ENCODE measurements at places on chromosomes 5 and 9. TPM values are rescaled to one million over a fixed set of nuclear protein-coding genes. Genes with fewer than 3 reads are reported as not detected.

SIGMAR1 gene
- 57.1 TPM for total RNA-seq

- no peak overlapping the region for H3K4me3 ChIP-seq
- H3K27me3 ChIP-seq = no peaks in the 10 kb centered on the region
- DNase-seq = no peak
These were observed 264.0 kb upstream of the MEF2C start for GRCh38 chr5:89147031-89147430.

- no peaks in the 10 kb centered on the region for H3K27me3 ChIP-seq
- no peaks in the 10 kb centered on the region for H3K36me3 ChIP-seq
- no peak for DNase-seq
- H3K4me1 ChIP-seq = no peaks in the 10 kb centered on the region
- no peak overlapping the region for H3K4me3 ChIP-seq
These were observed 336.7 kb downstream of the FAM170A start for GRCh38 chr5:119966028-119966427.

DNA sequence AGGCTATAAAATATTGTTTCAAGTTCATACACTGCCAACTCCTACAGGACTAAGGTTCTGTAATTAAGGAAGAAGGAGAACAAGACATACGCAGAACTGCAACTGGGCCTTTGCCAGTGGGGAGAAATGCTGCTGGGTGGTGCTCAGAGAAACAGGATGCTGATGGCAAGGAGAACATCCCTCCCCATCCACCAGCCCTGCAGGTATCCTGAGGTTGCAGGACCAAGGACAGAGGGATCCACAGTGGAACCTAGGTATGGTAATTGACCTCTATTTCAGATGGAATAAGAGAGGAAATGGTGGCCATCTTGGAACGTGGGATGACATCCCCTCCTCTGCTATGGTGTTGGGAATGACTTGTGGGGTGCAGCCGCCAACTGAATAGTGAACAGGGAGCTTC is 206.3 kb upstream of the S1PR3 start:
- no peak overlapping the region for H3K4me3 ChIP-seq
- H3K36me3 ChIP-seq = no peaks in the 10 kb centered on the region
- H3K4me1 ChIP-seq = no peaks in the 10 kb centered on the region
- H3K27me3 ChIP-seq = no peaks in the 10 kb centered on the region

- no peak overlapping the region for H3K4me3 ChIP-seq
- no peak overlapping the region for H3K27ac ChIP-seq
- no peaks in the 10 kb centered on the region for H3K36me3 ChIP-seq
- no peak for DNase-seq
- no peaks in the 10 kb centered on the region for H3K27me3 ChIP-seq
These were observed 51.0 kb upstream of the PIP5K1B start for GRCh38 chr9:68654075-68654474.

- no peak for DNase-seq
- no peaks in the 10 kb centered on the region for H3K36me3 ChIP-seq
- H3K4me3 ChIP-seq = no peak overlapping the region
- no peaks in the 10 kb centered on the region for H3K27me3 ChIP-seq
- H3K27ac ChIP-seq = no peak overlapping the region
These were observed 27.2 kb upstream of the LAMC3 start for GRCh38 chr9:130981756-130982137.

DNA sequence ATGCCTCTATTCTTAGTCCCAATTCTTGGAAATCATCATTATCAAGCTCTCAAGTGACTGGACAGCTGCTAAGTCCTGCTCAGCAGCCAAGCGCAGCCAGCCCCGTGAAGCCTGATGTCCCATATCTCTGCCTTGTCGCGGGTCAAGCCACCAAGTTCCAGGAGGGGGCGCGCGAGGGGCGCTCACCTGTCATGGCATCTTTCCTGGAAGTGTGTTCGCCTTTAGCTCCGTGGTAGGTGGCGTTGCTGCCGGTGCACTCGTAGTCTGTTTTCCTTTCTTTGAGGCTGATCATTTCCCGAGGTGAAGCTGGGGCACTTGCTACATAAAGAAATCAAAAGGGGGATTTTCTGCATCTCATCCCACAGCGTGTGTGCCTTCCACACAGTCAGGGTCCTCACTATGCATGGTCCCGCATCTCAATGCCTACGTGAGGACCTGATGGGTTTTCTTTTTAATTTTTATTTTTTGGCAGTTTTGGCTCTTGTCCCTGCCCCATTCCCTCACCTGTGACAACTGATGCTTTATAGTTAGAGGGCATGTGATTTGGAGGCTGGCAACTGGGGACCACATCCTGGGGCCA is 227.0 kb upstream of the DAP start:
- H3K36me3 ChIP-seq = no peaks in the 10 kb centered on the region

DNA sequence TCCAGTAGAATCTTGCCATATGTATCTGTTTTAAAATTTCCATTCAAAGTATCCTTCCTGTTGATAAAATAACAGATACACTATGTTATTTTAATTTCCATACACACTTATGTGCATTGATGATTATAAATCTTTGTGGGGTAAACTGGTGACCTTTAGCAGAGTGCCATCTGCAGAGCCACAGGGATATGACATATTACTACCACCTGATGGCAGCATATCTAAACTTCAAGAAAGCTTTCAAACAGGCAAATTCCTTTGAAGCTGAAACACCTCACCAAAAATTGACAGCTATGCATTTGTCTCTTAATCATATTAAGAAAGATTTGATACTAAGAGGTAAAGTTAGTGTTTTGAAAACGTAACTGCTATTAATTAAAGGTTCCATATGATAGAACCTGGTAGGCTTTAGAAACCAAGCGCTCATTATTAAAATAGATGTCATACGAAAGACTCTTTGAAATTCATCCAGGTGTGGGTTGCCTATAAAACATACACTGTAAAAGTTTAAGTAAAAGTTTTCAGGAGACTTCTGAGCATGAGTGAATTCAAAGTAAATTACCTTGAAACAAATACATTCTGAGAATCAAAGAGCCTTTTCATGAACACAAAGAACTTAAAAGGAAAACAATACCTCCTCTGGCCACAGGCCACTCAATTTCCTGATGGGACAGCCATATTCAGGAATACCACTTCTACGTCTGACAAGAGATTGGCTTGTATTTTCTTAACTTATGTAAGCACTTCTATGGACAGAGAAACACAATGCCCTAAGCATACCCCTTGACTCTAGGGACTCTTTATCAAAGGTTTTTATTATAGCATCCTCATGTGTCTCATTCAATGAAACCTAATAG is 93.3 kb downstream of the KIAA0825 start:
- no peak overlapping the region for H3K4me3 ChIP-seq
- H3K36me3 ChIP-seq = no peaks in the 10 kb centered on the region
- H3K27me3 ChIP-seq = no peaks in the 10 kb centered on the region
- H3K4me1 ChIP-seq = peaks cover 8% of the 10 kb centered on the region
- DNase-seq = peak; percentile 13

DNA sequence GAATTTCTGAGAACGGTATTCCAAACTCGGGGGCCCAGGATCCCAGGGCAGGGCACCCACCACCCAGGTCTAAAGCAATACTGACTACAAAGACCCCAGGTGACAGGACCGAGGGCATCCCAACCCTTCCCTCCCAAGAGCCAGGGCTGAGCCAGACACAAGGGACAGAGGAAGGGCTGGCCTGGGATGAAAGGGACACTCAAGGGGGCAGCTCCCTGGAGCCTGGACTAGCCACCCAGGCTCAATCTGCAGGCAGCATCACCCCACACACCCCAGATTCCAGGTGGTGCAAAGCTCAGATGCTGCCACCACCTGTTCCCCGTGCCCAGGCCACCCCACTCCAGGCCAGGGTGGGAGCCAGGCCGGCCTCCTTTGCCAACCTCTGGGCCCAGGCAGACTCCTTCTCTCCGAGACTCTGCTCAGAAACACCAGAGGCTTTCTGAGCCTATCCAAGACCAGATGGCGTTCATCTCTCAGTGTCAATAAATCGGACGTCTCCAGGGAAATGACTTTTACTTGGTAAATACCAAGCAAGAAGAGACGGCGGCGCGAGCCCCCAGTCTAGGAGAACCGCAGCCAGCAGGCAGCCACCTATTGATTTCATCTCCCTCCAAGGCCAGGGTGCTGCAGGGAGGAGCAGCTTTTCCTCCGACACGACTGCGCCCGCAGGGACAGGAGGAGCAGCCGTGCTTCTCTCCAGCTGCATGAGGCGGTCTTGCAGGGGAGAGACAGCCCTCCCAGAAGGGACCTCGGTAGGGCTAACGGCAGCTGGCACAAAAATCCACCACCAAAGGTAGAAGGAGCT is 94.1 kb upstream of the ADAMTS2 start:
- H3K4me3 ChIP-seq = no peak overlapping the region
- DNase-seq = no peak
- no peak overlapping the region for H3K27ac ChIP-seq
- no peaks in the 10 kb centered on the region for H3K4me1 ChIP-seq
- no peaks in the 10 kb centered on the region for H3K36me3 ChIP-seq
- H3K27me3 ChIP-seq = no peaks in the 10 kb centered on the region

Data from body of pancreas (tissue), 4 donors.